ENCODE measurements at places on chromosomes 7 and 10. TPM values are rescaled to one million over a fixed set of nuclear protein-coding genes. Genes with fewer than 3 reads are reported as not detected.

SIRT1 gene
- 34.7 TPM for total RNA-seq

TSPAN15 gene
- 4.7 TPM for total RNA-seq

ADCYAP1R1 gene
- total RNA-seq: 2.5 TPM

DNAAF5 gene
- total RNA-seq: 16.7 TPM

- no peaks in the 10 kb centered on the region for H3K36me3 ChIP-seq
- no peak for DNase-seq
- H3K27ac ChIP-seq: no peak overlapping the region
Measured at GRCh38 chr10:56902554-56902953, 541.5 kb upstream of the ZWINT start.

DNA sequence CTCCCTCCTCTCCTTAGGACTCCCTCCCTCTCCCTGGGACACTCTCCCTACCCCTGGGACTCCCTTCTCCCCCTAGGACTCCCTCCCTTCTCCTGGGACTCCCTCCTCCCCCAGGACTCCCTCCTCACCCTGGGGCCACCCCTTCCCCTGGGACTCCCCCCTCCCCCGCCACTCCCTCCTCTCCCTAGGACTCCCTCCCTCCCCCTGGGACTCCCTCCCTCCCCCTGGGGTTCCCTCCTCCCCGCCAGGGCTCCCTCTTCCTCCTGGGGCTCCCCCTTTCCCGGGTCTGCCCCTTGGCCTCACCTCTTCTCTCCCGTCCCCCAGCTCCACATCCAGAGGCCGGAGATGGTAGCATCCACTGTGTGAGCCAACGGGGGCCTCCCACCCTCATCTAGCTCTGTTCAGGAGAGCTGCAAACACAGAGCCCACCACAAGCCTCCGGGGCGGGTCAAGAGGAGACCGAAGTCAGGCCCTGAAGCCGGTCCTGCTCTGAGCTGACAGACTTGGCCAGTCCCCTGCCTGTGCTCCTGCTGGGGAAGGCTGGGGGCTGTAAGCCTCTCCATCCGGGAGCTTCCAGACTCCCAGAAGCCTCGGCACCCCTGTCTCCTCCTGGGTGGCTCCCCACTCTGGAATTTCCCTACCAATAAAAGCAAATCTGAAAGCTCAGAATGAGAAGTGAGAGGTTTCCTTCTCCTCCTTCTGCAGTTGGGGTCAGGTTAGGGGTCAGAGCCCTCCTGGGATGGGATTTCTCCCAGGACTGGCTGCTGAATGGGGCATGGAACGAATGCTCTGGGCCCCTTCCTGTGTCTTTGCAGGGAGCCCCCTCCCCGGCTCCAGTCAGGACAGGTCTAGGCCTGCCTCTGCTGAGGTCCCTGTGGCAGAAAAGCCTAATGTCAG lies 1.4 kb upstream of the MUC17 start:
- no peaks in the 10 kb centered on the region for H3K27me3 ChIP-seq
- H3K27ac ChIP-seq: no peak overlapping the region
- H3K4me3 ChIP-seq: no peak overlapping the region
- H3K36me3 ChIP-seq: no peaks in the 10 kb centered on the region

DNA sequence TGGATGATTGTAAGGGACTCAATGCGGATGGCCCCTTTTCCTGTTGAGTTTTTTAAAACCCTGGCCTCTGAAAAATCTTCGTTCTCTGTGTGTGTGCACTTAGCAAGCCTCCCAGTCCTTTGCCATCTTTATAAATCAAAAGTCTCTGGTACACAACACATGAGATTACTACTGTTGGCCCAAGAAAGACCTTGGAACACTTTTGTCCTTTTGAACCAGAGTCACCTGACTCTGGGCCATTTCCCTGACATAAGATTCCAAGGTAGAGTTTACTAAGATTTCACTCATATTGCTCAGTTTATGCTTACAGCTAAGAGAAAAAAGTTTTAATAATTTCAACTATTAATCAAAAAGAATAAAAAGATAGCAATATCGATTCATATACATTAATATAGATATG lies 64.7 kb upstream of the IFRD1 start:
- H3K36me3 ChIP-seq: no peaks in the 10 kb centered on the region
- H3K4me1 ChIP-seq: no peaks in the 10 kb centered on the region
- no peak overlapping the region for H3K27ac ChIP-seq
- H3K4me3 ChIP-seq: no peak overlapping the region
- DNase-seq: no peak
- H3K27me3 ChIP-seq: no peaks in the 10 kb centered on the region

GRCh38 chr10:4373612-4374011 lies 452.4 kb upstream of the AKR1E2 start:
- H3K4me1 ChIP-seq: no peaks in the 10 kb centered on the region
- no peak overlapping the region for H3K4me3 ChIP-seq
- H3K27me3 ChIP-seq: no peaks in the 10 kb centered on the region
- no peaks in the 10 kb centered on the region for H3K36me3 ChIP-seq
- H3K27ac ChIP-seq: no peak overlapping the region

- H3K27me3 ChIP-seq: no peaks in the 10 kb centered on the region
- no peaks in the 10 kb centered on the region for H3K36me3 ChIP-seq
- no peak for DNase-seq
- H3K4me3 ChIP-seq: no peak overlapping the region
- no peaks in the 10 kb centered on the region for H3K4me1 ChIP-seq
Measured at GRCh38 chr10:35781643-35782035, 139.5 kb upstream of the FZD8 start.

DNA sequence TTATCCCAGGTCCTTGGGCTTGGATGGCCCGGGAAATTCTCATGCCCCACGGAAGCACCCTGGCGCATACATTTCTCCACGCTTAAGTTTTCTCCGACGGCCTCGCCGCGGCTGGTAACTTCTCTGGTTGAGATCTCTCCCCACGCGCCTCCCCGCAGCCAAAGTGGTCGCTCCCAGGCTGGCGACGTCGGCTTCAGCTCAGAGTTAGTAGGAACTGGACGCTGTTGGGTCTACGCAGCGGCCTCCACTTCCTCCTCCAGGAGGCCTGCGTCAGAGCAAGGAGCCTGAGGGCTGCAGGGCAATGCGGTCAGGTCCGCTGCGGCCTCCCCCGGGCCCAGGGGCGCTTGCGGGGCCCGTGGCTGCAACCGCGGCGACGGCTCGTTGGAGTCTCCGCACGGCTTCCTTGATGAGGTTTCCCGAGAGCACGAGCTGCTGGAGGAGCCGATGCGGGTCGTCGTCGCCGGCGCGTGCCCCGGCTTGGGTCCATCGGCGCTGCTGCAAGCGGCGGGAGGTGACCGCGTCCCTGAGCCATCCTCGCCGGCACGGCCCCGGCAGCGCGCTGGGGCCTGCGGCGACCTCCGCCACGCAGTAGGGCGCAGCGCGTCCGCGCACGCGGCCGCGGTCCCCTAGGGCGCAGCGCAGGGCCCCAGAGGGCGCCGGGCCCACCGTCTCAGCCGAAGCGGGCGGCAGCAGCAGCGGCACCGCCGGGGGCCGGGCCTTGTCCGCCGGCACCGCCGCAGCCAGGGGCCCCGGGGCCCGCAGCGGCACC lies 744 bp downstream of the FRAT2 start:
- peak overlapping the region; percentile 85 for H3K4me3 ChIP-seq
- H3K27me3 ChIP-seq: no peaks in the 10 kb centered on the region
- peak overlapping the region; percentile 43 for H3K27ac ChIP-seq

DNA sequence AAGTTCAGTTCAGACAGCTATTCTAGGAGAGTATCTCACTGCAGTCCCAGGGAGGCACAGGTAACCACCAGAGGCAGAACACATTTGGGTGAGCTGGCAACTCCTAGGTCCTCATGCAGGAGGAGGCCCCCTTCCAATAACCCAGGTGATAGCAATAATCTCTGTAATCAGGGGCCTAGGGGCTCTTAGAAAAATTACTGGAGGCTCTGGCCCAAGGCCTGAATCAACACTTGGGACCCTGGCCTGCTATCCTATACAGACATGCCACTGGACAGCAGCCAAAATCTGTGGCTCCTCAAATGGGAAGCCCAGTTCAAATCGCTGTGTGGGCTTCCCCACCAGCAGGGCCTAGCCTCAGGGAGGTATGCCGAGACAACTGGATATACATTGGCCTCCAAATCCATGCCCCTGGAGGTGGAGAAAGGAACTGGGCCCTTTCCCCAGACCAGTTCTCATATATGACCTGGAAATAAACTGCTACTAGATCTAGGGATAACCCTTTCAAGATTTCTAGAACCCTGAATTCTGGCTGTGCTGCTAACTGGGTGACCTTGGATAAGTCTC lies 1.6 kb downstream of the AVPI1 start:
- no peaks in the 10 kb centered on the region for H3K27me3 ChIP-seq
- peak overlapping the region; percentile 82 for H3K4me3 ChIP-seq
- no peak for DNase-seq
- peak overlapping the region; percentile 78 for H3K27ac ChIP-seq

DNA sequence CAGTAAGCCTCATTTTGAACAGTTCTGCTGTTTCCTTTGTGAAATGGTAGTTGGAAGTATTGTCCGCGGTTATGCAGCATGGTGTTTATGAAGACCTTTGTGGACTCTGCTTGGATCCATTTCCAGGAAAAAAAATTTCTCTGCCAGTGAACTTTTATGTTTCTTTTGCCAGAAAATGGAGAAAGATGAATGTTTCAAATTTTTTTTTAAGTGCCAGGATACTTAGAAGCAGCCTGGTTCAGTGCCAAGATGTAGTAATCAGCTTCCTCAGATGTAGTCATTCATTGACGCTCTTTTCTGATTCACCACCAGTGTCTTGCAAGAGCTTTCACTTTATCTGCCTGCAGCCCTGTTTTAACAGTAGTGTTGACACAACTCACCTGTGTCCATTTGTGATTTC lies 258.2 kb downstream of the SDK1 start:
- no peaks in the 10 kb centered on the region for H3K27me3 ChIP-seq
- H3K27ac ChIP-seq: no peak overlapping the region
- H3K4me1 ChIP-seq: no peaks in the 10 kb centered on the region
- H3K36me3 ChIP-seq: no peaks in the 10 kb centered on the region

- no peaks in the 10 kb centered on the region for H3K4me1 ChIP-seq
- H3K27ac ChIP-seq: no peak overlapping the region
- DNase-seq: no peak
- no peaks in the 10 kb centered on the region for H3K27me3 ChIP-seq
- no peak overlapping the region for H3K4me3 ChIP-seq
Measured at GRCh38 chr7:26659121-26659520, 205.3 kb downstream of the SKAP2 start.

- no peaks in the 10 kb centered on the region for H3K4me1 ChIP-seq
- no peak overlapping the region for H3K4me3 ChIP-seq
- no peak for DNase-seq
- no peak overlapping the region for H3K27ac ChIP-seq
- no peaks in the 10 kb centered on the region for H3K36me3 ChIP-seq
- H3K27me3 ChIP-seq: no peaks in the 10 kb centered on the region
Measured at GRCh38 chr7:29230871-29231345, 36.3 kb downstream of the CHN2 start.

GRCh38 chr7:155497149-155497901 lies 39.4 kb downstream of the EN2 start:
- no peak overlapping the region for H3K4me3 ChIP-seq
- H3K27me3 ChIP-seq: peaks cover 5% of the 10 kb centered on the region

DNA sequence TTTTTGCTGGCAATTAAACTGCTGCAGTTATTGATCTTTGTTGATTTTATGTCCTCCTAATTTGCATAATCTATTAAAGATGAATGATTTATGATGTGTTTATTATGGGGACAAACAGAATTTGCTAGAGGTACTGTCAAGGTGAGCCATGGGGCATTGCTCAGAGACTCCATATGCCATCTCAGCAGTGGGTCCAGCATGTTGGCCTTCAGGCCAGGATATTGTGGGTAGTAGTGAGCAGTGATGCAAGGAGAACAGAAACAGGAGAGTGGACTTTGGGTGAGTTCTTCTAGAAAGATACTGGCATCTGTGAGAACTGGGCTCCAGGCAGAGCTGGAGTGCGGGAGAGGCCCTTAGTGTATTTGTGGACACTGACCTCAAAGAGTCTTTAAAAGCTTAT lies 65.9 kb downstream of the PAX2 start:
- no peaks in the 10 kb centered on the region for H3K27me3 ChIP-seq
- H3K36me3 ChIP-seq: no peaks in the 10 kb centered on the region
- no peak for DNase-seq
- H3K4me1 ChIP-seq: no peaks in the 10 kb centered on the region
- H3K27ac ChIP-seq: no peak overlapping the region

DNA sequence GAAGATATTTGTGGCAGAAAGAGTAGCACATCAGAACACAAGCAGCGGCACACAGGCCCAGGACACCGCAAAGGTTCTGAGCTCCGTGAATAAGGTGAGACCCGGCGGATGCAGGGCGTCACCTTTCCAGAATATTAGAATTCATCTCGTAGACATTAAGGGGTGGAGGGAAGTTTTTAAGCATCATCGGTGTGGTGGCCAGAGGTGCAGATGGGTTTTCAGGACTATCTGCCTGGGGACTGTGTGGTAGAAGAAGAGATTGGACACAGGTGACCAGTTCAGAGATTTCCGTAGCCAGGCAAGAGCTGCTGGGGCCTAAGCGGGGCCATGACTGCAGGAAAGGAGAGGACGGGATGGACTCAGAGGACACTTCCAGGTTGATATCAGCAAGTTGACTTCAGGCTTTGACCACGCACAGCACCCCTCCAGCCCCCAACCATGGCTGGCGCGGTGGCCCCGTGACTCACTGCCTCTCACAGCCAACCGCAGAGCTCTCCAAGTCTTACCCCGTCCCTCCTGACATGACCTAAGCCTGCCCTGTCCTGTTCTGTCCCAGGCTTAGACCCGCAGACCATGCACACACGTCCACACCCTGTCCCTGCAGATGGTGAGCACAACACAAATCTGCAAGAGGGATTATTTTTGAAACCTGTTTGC lies 97.2 kb downstream of the OAT start:
- H3K36me3 ChIP-seq: no peaks in the 10 kb centered on the region
- H3K27ac ChIP-seq: no peak overlapping the region
- H3K27me3 ChIP-seq: no peaks in the 10 kb centered on the region
- no peak for DNase-seq
- H3K4me3 ChIP-seq: no peak overlapping the region
- H3K4me1 ChIP-seq: no peaks in the 10 kb centered on the region

GRCh38 chr10:22097696-22098095 lies 94.2 kb upstream of the DNAJC1 start:
- H3K36me3 ChIP-seq: no peaks in the 10 kb centered on the region
- no peak for DNase-seq
- H3K27ac ChIP-seq: no peak overlapping the region
- H3K4me1 ChIP-seq: no peaks in the 10 kb centered on the region

DNA sequence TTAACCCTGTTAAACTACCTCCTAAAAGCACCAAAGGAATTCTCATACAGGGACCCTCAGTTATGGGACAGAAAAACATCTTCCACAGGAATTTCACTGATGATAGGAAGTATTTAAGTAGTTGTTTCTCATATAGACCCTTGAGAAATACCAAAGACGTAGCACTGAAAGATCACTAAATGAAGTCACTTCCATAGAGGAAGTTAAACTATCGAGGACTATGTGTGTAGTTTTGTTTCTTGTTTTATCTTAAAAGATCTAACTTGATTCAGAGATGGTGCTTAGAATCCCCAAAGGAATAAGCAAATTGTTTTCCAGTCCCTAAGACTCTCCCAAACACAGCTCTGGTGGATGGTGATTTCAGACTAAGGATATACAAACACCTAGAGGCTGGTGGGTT lies 94.8 kb upstream of the AFAP1L2 start:
- H3K27me3 ChIP-seq: no peaks in the 10 kb centered on the region
- H3K36me3 ChIP-seq: no peaks in the 10 kb centered on the region
- DNase-seq: no peak
- no peaks in the 10 kb centered on the region for H3K4me1 ChIP-seq
